Activated CD4-positive, alpha-beta T cell treated with anti-CD3 and anti-CD28 coated beads for 48 hours (primary cell): ENCODE measurements at places on chromosomes 4 and X.

DNA sequence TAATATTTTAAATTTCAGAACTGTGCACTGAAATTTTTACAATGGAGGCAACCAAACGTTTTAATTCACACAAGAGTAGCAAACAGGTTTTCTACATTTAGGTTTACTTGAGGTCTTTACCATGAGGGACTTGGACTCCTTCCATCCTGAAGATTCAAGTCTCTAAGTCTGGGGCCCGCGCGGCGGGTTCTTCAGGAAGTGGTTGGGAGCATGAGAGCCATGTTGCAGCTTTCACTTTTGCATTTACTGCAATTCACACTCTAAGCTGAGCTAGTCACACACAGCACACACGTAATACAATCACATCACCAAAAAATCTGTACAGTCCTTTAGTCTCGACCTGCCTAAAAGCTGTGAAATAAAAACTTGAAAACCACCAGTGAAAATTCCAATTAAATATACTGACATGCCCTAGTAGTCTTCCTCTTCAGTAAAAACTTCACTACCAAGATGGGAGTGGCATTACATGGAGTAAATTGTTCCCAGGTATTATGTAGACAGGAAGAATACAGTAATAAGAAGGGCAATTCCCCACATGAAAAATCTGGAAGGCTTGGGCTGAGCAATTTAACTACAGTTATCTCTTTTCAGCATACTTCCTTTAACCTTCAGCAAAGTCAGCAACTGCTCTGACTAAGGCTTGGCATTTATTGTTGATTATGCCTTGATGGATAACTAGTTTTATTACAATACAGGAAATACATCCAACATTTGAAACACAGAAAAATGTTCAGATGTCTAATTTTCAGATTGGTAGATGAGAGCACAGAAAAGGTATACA is 571.1 kb upstream of the DIPK2B start:
- DNase-seq: peak; percentile 69

GRCh38 chr4:185463541-185463940 is 8.0 kb downstream of the CCDC110 start:
- no peak for DNase-seq

DNA sequence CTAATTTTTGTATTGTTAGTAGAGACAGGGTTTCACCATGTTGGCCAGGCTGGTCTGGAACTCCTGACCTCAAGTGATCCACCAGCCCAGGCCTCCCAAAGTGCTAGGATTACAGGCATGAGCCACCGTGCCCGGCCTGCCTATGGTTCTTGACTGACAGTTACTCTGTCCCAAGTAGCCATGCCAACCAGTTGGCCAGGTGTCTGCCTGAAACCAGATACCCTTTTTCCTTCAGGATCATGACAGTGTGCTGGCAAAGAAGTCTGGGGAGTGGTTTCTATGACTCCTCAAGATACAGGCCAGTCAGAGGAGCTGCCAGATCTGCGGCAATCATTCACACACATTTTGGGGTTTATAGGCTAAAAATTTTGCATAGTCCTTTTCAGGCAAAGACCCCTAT is 1.7 kb upstream of the LAS1L start:
- DNase-seq: no peak

DNA sequence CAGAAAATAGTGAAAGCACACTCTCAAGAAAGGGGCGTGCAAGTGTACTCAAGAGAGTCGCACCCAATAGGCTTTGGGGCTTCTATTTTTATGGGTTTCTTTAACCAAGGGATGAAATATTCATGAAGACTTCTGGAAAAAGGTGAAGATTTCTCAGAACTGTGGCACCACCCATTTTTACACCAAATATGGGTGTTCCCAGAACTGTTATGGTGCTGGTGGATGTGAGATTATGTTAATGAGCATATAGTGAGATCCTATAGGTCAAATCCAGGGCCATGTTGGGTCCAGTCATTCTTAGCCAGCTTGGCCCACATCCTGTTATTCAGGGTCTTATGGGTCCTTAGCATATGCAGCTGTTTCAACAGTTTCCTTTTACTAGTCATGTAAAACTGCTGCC is 61.0 kb upstream of the SMIM10 start:
- peak; percentile 23 for DNase-seq
